ENCODE measurements at places on chromosomes 12 and 14. TPM values are rescaled to one million over a fixed set of nuclear protein-coding genes. Genes with fewer than 3 reads are reported as not detected.

RNF212B gene
- total RNA-seq: not detected

KLHL33 gene
- 0.49 TPM for total RNA-seq

TAS2R7 gene
- total RNA-seq: not detected

P2RX7 gene
- total RNA-seq: 11.0 TPM

SMOC1 gene
- not detected for total RNA-seq

DNA sequence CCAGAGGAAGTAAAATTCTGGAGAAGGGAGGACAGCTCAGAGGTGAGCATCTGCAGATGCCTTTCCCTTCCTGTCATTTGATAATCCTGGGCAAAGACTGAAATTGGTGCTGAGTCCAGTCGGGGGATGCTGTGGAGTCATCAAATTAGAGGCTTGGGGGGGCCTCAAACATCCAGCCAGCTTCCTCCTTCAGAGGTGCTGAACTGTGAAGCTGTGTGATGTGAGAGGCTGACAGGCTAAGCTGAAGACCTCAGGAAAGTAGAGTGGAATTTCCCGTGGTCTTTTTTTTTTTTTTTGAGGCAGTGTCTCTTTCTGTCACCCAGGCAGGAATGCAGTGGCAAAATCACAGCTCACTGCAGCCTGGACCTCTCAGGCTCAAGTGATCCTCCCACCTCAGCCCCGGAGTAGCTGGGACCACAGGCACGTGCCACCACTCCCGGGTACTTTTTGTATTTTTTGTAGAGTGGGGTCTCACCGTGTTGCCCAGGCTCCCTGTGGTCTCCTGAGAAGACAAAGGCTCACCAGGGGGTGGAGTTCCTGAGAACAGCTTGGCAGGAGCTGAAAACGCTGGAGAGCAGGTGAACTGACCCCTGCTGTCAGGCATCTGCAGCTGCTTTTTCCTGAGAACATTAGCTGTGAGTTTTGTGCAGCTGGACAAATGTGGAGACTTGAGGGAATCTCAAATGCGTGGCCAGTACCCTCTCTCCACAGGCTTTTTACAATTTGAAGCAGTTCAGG is 6.1 kb upstream of the TCL1B start:
- DNase-seq: no peak
- no peaks in the 10 kb centered on the region for H3K4me1 ChIP-seq
- H3K36me3 ChIP-seq: no peaks in the 10 kb centered on the region
- no peak overlapping the region for H3K27ac ChIP-seq
- H3K27me3 ChIP-seq: no peaks in the 10 kb centered on the region

DNA sequence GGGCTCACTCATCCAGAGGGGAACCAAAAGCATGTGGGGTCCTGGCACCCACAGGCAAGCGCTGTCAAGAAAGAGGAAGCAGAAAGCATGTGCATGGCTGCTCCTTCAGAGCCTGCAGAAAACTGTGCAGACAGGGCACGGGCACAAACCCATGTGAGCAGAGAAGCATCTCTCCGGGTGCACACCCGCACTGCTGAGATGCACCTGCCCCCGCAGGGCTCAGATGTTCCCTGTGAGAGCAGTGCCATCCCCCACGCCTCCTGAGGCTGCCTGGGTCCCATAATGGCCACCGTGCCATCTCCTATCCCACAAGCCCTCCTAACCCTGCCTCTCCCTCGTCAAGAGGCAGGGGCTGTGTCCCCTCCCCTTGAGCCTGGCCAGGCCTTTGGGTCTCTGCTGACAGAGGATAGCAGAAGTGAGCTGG is 32.3 kb upstream of the INF2 start:
- H3K36me3 ChIP-seq: no peaks in the 10 kb centered on the region
- H3K4me3 ChIP-seq: no peak overlapping the region
- peaks cover 34% of the 10 kb centered on the region for H3K4me1 ChIP-seq

DNA sequence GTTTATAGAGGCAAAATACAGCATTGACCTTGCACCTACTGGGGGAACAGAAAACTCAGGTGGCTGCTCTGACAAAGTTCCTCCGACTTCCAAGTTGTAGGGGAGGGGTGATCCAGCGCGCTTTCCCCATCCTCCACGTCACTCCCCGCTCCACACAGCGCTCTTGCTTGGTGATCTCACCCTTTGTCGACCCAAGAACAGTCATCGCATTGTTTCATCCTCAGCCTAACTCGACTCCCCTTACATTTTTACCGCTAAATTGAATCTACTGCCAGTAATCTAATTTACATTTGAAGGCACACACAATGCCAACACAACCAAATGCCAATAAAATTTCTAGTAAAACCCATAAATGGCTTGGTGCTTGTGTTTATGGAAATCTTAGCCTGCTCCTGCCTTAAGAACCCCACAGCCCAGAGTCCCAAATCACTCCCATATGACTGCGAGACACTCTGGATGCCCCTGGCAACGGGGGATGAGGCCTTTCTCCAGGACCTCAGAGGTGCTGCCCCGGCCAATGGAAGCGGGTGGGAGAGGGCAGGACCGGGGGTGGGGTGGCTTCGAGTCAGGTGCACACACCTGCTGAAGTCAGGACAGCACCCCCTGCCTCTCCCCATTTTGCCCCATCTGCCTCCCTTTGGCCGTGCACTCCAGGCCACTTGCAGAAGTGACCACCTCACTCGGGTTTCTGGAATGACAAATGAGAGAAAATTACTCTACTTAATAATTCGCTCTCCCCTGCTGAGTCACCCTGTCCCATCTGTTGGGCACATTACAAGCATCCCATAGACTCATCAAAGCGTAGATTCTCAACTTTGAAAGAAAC is 98.2 kb upstream of the GSC start:
- no peaks in the 10 kb centered on the region for H3K36me3 ChIP-seq
- no peak overlapping the region for H3K4me3 ChIP-seq
- H3K27ac ChIP-seq: no peak overlapping the region
- H3K4me1 ChIP-seq: no peaks in the 10 kb centered on the region
- DNase-seq: no peak

- H3K4me3 ChIP-seq: no peak overlapping the region
- no peaks in the 10 kb centered on the region for H3K36me3 ChIP-seq
- H3K27me3 ChIP-seq: no peaks in the 10 kb centered on the region
- peaks cover 6% of the 10 kb centered on the region for H3K4me1 ChIP-seq
- no peak for DNase-seq
Measured at GRCh38 chr12:67681941-67682620, 33.5 kb downstream of the DYRK2 start.

DNA sequence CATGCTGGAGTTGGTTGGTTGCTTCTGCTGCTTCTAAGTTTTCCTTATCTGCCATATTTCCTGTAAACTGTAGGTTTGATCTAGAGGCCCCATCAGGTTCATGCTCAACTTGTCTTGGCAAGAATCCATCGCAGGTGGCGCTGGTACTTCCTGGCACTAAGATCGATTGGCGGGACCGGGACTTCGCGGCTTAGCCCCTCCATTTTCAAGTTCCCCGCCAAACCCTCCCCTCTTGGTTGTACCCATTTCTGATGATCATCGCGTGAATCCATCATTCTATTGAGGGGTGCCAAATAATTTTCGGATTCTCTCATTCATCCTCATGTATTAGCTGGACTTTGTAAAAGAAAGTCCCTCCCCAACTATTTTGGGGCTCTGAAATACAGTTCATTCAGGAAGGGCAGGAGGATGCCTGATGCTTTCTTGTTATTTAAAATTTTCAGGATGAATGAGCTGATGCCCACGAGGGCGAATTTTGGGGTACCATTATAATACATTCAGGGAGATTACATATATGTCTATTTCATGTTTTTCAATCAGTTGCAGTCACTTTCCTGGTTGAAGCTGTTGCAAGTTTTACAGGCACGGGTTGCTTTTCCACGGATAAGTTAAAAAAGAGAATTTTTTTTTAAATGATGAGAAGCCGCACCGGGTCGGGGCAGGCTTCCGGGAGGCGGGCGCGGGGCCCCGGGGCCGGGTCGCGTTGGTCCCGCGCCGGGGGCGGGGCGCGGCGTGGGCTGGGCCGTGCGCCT is 395 bp upstream of the BRI3BP start:
- peak; percentile 81 for DNase-seq
- H3K4me3 ChIP-seq: peak overlapping the region; percentile 67
- no peaks in the 10 kb centered on the region for H3K27me3 ChIP-seq
- peak overlapping the region; percentile 47 for H3K27ac ChIP-seq
- peaks cover 20% of the 10 kb centered on the region for H3K4me1 ChIP-seq

GRCh38 chr14:74952180-74952665 is 3.2 kb downstream of the PGF start:
- H3K27me3 ChIP-seq: peaks cover 72% of the 10 kb centered on the region
- H3K4me1 ChIP-seq: peaks cover 10% of the 10 kb centered on the region
- H3K4me3 ChIP-seq: no peak overlapping the region

GRCh38 chr14:73633116-73634010 is 11.4 kb upstream of the DNAL1 start:
- H3K36me3 ChIP-seq: no peaks in the 10 kb centered on the region
- H3K27ac ChIP-seq: no peak overlapping the region
- DNase-seq: peak; percentile 34
- no peaks in the 10 kb centered on the region for H3K27me3 ChIP-seq
- H3K4me3 ChIP-seq: peak overlapping the region; percentile 61
- H3K4me1 ChIP-seq: no peaks in the 10 kb centered on the region

DNA sequence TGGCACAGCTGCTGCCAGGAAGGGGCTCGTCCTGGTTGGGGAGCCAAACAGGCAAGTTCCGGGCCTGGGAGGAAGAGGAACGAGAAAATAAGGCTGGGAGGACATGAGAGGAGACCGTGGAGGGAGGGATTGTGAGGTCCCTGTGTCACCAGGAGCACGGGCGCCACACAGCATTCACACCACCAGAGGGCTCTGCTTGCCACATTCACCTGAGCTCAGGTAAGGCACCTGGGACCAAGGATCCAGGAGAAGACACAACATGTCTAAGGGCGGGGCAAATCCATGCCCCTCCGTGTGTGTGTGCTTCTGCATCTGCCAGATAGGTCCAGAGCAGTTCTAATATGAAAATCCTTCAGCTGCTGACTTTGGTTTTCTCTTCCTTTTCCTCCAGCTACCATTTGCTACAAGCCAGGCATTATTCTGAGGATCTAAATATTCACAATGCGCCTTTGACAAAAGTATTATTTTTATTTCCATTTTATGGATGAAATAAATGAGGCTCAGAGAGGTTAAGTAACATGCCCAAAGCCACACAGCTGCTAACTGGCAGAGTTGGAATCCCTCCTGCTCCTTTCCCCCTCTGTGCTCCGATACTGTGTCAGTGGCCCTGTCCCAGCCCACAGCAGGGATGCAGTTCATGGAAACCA is 14.6 kb downstream of the RAPGEF3 start:
- DNase-seq: peak; percentile 33
- no peak overlapping the region for H3K4me3 ChIP-seq
- no peak overlapping the region for H3K27ac ChIP-seq
- peaks cover 9% of the 10 kb centered on the region for H3K4me1 ChIP-seq

- no peak overlapping the region for H3K27ac ChIP-seq
- H3K36me3 ChIP-seq: no peaks in the 10 kb centered on the region
- H3K27me3 ChIP-seq: no peaks in the 10 kb centered on the region
- no peaks in the 10 kb centered on the region for H3K4me1 ChIP-seq
Measured at GRCh38 chr12:69022674-69023073, 89.7 kb upstream of the CPM start.

GRCh38 chr12:94872971-94873733 is 130.3 kb downstream of the NDUFA12 start:
- no peak for DNase-seq
- peaks cover 10% of the 10 kb centered on the region for H3K27me3 ChIP-seq
- H3K36me3 ChIP-seq: no peaks in the 10 kb centered on the region
- no peak overlapping the region for H3K4me3 ChIP-seq
- H3K27ac ChIP-seq: no peak overlapping the region
